Kidney epithelial cell (primary cell): ENCODE measurements at places on chromosomes 1 and 21.

DNA sequence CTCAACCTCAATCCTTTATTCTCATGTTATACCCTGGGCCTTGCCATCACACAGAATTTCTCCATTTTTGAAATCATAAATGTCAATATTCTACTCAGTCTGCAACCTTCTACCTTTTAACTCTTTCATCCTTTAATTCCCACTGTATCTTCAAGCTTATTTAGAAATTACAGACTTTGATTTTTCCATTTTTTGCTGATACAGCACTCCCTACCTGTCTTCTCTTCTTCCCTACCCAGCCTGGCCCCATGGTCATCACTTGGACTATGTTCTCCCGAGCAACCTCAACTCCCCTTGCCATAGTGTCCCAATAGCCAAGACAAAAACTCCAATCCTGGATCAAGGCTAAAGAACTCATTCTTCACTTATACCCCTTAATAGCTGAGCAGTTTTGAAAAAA, 14.6 kb downstream of the WARS2 start:
- no peak for DNase-seq

- no peak for DNase-seq
Measured at GRCh38 chr1:179055937-179056336, 25.9 kb upstream of the TOR3A start.

DNA sequence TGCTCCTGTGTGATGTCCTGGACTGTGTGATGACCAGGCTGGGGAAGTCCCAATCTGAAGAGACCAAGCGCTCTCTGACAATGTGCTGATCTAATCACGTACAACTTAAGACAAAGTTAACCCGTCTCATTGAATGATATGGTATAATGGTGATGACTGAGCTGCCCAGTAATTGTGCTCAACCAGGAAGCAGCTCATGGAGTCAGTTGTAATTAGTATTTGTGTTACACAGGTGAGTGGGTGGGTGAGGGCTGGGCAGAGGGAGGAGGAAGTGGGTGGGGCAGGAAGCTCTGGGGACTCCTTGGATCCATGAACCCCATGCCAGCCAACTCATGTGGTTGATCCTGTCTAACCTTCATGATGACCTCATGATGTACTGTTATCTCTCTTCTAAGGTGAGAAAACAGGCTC, 8.7 kb upstream of the ECE1 start:
- DNase-seq: no peak

DNA sequence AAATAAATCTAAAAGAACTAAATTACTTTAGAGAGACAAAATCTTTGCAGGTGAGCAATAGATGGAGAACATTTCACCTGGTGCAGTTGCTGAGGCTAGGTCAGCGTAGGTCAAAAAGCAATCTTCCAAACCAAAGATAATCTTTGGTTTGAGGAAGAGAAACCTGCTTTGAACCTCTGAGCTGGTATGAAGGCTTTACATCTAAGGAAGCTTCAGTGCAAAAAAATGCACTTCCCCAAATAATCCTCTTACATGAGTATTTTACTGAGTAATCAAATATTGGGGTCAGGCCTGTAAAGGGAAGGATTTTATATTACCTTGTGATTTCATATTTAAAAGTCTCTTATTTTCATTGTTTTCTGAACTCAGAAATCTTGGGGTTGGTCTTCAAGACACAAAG, 223.6 kb downstream of the SRGAP2C start:
- DNase-seq: no peak

- DNase-seq: no peak
Measured at GRCh38 chr1:21340230-21340945, 50.1 kb upstream of the ECE1 start.
